ENCODE measurements at places on chromosomes 2 and 18.

GRCh38 chr2:152036611-152037469 is 62.0 kb downstream of the CACNB4 start:
- peak; percentile 55 for DNase-seq

DNA sequence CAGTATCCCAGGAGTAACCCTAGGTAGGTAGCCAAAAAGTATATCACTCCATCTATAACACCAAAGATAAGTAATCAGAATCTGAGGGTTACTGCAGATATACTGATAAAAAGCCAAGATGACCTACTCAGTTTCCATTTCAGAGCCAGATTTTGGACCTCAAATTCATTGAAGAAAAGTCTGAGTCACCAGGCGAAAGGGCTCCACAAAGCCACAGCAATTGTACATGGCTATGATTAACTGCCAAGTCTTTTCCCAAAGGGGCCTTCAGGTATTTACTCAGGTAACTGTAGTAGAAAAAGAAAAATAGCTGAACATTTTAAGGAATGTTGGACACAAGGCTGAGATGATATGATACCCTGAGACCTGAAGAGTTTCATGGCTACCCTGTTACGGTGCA is 75.6 kb upstream of the KCNH7 start:
- no peak for DNase-seq

DNA sequence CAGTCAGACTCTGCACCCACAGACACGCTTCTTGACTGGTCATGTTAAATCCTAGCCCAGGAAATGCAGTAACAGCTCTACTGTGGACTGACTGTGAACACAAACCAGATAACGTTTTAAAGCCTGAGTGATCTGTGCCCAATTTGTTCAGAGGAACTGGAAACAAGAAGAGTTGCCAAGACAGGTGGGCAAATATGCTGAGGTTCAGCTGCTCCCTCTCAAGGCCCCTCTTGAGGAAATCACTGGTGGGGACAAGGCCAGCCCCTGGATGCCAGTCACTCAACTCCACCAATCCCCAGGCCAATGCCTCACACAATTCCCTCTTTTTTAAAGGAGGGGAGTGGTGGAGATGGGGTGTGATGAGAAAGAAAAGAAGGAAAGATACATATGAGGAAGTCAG is 261.2 kb downstream of the ALK start:
- no peak for DNase-seq

GRCh38 chr2:95018861-95019550 is 6.5 kb upstream of the MAL start:
- no peak for DNase-seq

DNA sequence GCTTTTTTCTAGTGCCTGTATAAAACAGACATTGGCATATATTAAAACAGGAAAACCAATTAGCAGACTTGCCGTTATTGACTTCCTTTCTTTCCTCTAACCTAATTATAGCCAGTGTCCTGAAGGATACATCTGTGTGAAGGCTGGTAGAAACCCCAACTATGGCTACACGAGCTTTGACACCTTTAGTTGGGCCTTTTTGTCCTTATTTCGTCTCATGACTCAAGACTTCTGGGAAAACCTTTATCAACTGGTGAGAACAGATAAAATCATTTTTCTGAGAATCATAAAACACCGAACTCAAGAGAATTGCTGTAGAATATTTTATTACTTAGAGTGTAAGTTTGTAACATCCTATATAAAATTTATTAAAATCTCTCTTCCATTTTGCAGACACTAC is 74.3 kb downstream of the SCN2A start:
- no peak for DNase-seq

GRCh38 chr2:172462849-172463381 is 35.5 kb downstream of the ITGA6 start:
- DNase-seq, result peak; percentile 74

GRCh38 chr2:5528706-5529105 is 163.5 kb upstream of the SOX11 start:
- DNase-seq, result no peak

- DNase-seq, result no peak
Observed at GRCh38 chr2:127085317-127085681, 21.7 kb downstream of the BIN1 start.

- no peak for DNase-seq
Observed at GRCh38 chr18:48330016-48330991, 78.9 kb downstream of the ZBTB7C start.

GRCh38 chr2:196609806-196610205 is 29.7 kb upstream of the CCDC150 start:
- no peak for DNase-seq

- DNase-seq, result no peak
Observed at GRCh38 chr2:180196419-180196977, 189.4 kb upstream of the CWC22 start.

- no peak for DNase-seq
Observed at GRCh38 chr18:56381196-56381595, 257.2 kb downstream of the TXNL1 start.

DNA sequence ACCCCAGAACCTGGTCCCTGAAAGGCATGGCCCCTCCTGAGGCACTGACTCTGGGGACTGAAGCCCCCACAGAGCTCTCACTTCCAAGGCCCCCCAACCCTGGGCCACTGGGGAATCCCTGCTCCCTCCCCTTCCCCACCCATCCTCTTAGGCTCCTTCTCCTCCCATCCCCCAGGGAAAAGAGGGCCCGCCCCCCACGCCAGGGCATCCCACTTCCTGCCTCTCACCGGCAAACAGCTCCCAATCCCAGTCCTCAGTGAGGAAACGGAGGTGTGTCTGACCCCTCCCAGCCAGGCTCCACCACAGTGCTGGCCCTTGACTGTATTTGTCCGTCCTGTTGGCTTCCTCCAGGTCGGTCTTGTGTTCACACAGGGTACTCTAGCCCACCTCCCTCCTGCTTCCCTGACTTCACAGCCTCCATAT is 35.0 kb upstream of the PTMA start:
- no peak for DNase-seq

DNA sequence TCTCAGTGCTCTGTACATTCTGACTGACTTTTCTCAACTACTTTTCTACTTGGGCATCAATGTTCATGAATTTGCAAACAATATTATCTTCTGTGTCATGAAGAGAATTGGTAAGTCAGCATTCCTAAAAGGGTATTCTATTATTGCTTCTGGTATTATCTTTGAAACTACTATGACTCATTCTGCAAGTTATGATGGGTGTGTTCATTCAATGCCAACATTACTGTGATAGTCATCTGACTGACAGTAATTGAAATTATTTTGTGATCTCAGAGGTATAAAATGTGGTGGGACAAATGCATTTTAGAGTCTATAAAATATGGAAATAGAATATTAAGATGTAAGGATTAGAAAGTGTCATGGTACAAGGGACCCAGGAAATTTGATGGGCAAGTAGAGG is 736.0 kb upstream of the CELF4 start:
- DNase-seq, result no peak

DNA sequence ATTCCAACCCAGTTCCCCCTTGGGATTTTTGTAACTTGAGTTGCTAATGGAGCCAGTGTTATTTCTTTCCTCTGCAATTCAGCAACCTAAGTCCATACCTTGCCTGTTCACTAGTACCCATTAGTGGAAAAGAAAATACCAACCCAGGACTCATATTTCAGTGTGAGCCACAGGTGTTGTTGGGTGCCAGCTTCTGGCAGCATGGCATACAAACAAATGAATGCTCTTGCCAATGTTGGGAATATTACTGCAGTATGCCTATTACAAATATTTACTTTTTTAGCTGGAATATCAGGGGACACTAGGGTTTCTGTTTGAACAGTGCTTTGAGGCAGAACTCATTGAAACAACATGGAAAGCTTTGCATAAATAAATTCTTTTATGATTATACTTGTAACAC is 130.2 kb downstream of the NCKAP5 start:
- DNase-seq, result no peak

DNA sequence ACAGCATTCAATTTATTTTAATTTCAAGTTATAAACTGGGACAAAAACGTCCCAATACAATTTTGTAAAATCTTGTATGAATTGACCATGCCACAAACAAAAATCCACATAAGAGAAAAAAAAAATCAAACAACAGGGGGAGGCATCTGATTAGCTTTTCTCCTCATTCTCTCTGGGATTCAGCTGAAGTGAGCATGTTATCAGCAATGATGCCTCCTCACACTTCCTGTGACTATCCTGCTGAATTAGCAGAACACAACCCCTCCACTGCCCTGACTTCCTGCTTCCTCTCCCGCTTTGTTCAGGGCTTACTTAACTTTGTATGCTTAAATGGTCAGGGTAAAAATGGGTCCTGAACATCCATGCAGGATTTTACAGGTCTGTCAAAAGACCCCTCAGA is 132.2 kb upstream of the ITGB6 start:
- peak; percentile 20 for DNase-seq

DNA sequence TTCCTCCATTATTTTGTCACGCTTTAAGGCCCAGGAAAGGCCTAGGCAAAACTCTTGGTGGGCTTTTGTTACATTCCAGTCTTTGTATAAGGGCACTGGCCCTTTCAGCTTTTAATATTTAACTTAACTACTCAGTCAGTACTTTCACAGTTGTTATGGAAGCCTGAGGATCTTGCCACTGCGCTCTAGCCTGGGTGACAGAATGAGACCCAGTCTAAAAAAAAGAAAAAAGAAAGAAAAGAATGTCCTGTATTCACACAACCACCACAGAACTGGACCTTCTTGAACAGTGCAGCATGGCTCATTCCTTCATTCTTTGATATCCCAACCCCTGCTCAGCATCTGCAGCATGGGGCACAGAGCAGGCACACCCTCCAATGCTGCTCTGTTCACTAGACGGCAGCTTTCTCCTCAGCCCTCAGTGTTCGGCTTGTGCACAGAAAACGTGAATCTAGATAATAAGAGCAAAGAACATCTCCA is 93.4 kb upstream of the MSH2 start:
- DNase-seq, result no peak

Measured in CD4-positive, alpha-beta T cell treated with Interleukin-4 for 4 hours (primary cell).